ENCODE measurements at places on chromosomes 5 and 9. TPM values are rescaled to one million over a fixed set of nuclear protein-coding genes. Genes with fewer than 3 reads are reported as not detected.

DNA sequence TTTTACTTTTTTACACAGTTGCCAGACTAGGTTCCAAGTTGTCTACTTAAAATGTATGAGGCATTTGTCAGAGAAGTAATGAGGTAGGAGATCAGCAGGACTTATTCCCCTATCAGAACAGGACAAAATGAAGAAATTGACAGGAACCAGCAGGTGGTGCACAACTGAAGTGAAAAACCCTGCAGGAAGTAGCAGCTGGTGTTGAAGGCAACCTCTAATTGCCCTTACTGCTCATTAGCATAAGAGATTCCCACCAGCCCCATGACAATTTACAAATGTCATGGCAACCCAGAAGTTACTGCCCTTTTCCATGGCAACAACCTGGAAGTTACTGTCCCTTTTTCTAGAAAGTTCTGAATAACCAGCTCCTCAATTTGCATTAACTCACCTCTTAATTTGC lies 5.4 kb downstream of the PCDHB15 start:
- no peak overlapping the region for H3K4me3 ChIP-seq
- H3K4me1 ChIP-seq: no peaks in the 10 kb centered on the region
- no peak for DNase-seq

DNA sequence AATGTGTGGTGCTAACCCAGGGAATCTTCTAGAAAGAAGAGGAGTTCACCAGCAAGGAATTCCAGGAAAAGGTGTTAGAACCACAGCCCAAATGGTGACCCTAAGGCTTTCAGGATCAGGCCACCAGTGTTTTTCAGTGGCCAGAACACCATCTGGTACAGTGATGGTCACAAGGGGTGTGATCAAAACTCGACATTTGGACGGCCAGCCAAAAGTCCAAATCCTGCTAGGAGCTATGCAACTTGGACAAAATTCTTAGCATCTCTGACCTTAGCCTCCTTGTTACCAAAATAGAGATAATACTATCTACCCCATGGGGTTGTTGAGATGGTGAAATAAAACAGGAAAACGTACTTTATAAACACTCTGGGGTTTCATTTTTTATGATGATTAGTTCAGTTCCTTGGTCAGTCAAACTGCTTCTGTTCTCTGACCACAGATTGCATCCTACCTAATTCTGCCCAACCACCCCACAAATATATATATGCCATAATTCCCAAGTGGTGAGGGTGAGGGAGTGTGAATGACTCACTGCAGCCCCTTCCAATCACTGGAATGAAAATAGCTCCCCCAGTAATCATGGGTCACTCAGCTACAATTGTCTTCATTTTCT lies 210.3 kb downstream of the CDK5RAP2 start:
- no peaks in the 10 kb centered on the region for H3K4me1 ChIP-seq
- H3K4me3 ChIP-seq: no peak overlapping the region
- H3K27ac ChIP-seq: no peak overlapping the region
- DNase-seq: no peak
- H3K36me3 ChIP-seq: no peaks in the 10 kb centered on the region

GRCh38 chr9:36815023-36815422 lies 219.0 kb downstream of the PAX5 start:
- H3K27ac ChIP-seq: no peak overlapping the region
- DNase-seq: no peak
- no peak overlapping the region for H3K4me3 ChIP-seq
- H3K4me1 ChIP-seq: no peaks in the 10 kb centered on the region
- H3K27me3 ChIP-seq: peaks cover 35% of the 10 kb centered on the region

DNA sequence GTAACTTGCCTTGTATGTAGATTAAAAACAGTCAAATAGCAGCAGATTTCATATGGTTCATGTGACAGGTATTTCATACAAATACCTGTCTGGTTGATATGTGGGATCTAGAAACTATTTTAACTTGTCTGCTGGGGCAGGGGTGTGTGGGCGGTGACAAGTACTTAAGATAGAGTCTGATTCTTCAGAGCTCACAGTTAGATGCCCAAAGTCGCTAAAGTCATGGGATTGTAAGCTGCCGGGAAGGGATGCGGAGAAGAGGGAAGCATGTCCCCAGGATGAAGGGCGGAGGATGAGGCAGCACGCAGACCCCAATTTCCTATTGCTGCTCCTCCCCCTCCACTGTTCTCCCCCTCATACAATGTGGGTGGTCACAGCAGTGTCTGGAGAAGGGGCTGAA lies 13.3 kb downstream of the ANXA6 start:
- H3K27me3 ChIP-seq: no peaks in the 10 kb centered on the region
- peaks cover 94% of the 10 kb centered on the region for H3K4me1 ChIP-seq
- H3K27ac ChIP-seq: no peak overlapping the region

DNA sequence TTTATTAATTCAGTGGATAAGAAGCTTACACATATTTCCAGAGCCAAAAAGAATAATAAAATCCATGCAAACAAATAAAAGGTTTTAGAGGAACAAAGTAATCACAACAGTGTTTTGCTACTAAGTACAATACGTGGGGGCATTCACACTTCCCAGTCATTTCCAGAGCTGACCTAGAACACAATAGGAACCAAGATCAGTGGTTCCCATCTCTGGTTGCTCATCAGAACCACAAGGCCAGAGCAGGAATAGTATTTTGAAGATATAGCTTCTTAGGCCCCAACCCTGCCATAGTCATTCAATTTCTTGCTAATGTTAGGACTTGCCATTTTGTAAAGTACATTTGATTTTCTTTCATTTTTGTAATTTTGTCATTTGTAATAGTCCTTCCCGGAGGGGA lies 215.4 kb downstream of the NR3C1 start:
- peaks cover 15% of the 10 kb centered on the region for H3K36me3 ChIP-seq
- no peak for DNase-seq
- peaks cover 37% of the 10 kb centered on the region for H3K4me1 ChIP-seq
- no peak overlapping the region for H3K4me3 ChIP-seq
- H3K27ac ChIP-seq: peak overlapping the region; percentile 37

DNA sequence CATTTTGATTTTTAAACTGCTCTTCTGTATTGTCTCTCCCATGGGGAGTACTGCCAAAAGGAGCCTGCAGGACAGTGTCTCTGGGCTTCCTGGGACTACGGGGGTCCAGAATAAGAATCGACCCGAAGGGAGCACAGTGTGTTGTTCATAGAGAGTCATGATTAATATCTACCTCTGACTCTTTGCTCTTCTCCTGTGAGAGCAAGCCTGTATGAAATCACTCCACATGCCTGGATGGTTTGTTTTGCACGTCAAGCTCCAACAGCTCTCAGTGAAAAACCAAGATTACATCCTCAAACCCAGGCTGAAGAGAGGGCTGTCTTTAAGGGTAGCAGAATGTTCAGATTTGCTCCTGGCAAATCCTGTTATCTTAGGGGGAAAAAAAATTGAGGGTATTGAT lies 1860.0 kb upstream of the WWC1 start:
- H3K4me3 ChIP-seq: no peak overlapping the region
- no peaks in the 10 kb centered on the region for H3K4me1 ChIP-seq
- no peak overlapping the region for H3K27ac ChIP-seq
- no peaks in the 10 kb centered on the region for H3K36me3 ChIP-seq

DNA sequence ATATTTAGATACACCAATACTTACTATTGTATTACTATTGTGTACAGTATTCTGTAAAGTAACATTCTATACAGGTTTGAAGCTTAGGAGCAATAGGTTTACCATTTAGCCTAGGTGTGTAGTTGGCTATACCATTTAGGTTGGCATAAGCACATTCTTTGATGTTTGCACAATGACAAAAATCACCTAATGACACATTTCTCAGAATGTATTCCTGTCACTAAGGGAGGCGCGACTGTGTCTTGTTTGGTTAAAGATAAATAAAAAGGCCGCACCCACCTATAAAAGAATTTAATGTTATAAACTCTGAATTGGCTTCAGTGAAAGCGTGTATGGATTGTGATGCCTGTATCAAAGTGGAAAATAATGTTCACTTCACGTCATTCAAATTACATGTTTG lies 1815.4 kb upstream of the CDH6 start:
- no peak for DNase-seq
- H3K36me3 ChIP-seq: no peaks in the 10 kb centered on the region
- no peaks in the 10 kb centered on the region for H3K4me1 ChIP-seq
- H3K27ac ChIP-seq: no peak overlapping the region

GRCh38 chr5:62727184-62727583 lies 148.6 kb downstream of the LRRC70 start:
- H3K4me1 ChIP-seq: peaks cover 11% of the 10 kb centered on the region
- no peaks in the 10 kb centered on the region for H3K36me3 ChIP-seq
- no peak overlapping the region for H3K27ac ChIP-seq
- no peak for DNase-seq
- H3K27me3 ChIP-seq: peaks cover 14% of the 10 kb centered on the region

MYOZ3 gene
- total RNA-seq: not detected

TEK gene
- not detected for total RNA-seq

TAF11L10 gene
- total RNA-seq: not detected

DMRTA1 gene
- not detected for total RNA-seq
